ENCODE measurements at places on chromosomes 1 and 21.

GRCh38 chr1:153763365-153764225 is 11.6 kb upstream of the SLC27A3 start:
- no peak for DNase-seq

DNA sequence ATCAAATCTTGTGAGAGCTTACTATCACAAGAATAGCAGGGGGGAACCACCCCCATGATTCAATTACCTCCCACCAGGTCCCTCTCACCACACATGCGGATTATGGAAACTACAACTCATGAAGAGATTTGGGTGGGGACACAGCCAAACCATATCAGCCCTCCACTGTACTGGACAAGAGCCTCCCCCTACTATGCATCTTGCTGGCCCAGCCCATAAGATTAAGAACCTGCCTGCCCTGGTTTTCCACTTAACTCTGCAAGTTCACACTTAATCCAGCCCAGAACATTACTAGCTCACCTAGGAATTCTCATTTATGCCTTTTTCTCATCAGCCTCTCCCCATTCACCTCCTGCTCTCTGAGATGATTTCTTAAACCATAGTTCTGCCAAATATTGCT is 18.0 kb upstream of the FBXO28 start:
- no peak for DNase-seq

GRCh38 chr1:216057947-216058346 is 365.3 kb downstream of the USH2A start:
- no peak for DNase-seq

DNA sequence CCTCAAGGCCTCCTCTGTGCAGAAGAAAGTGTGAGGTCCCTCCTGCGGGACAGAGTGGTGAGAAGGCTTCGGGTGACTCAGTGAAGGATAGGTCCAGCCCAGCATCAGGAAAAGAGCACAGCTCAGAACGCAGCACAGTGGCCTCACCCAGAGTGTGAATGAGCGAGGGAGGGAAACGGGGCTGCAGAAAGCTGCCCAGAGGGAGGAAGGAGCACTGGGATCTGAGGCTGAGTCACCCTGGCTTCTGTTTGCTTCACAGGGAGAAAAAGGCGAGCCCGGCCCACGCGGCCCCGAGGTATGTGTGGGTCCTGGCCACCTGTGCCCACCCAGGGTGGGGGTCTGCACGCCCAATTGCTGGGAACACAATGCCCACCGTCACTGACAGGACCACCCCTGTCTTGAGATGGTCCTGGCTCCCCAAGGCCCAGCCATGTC is 24.3 kb downstream of the COL6A2 start:
- DNase-seq, result peak; percentile 68

- DNase-seq, result no peak
Measured at GRCh38 chr1:32337855-32338636, 2.0 kb upstream of the MARCKSL1 start.

DNA sequence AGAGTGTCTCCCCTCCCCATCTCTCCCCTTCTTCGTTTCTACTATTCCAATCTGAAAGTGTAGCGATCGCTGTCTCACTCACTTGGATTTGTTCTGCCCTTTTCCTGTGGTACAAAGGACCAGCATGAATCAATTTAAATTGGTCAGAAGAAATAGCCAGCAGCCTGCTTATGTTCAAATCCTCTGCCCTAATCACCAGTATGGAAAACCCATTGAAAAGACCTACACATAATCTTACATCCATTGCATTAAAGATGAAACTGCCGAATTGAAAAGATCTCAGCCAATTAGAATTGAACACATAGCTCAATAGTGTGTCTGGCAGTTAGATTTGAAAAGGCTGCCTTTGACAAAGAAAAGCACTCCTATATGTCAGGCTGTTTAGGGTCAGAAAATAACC is 122.6 kb downstream of the TNNI3K start:
- DNase-seq, result no peak

- no peak for DNase-seq
Measured at GRCh38 chr1:48055876-48056764, 58.9 kb upstream of the TRABD2B start.

DNA sequence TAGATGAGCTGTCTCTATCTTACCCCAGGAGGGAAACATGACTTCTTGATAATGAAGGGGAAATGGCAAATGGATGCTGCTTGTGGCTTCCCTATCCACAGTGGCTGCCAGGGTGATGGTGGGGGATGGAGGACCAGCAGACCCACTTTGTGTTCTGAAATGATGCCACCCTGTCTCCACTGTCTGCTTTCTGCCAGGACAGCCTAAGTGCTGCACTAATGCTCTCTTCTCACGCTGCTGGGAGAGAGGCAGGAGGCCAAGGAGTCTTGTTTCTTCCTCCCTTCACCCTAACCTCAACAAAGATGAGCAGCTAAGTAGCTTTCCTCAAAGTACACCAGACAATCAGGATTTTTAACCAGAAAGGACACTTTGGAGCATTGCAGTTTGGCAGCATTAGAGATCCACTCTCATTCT is 36.6 kb downstream of the XCL1 start:
- DNase-seq, result no peak

GRCh38 chr1:61482170-61482734 is 242.7 kb downstream of the TM2D1 start:
- DNase-seq, result no peak

DNA sequence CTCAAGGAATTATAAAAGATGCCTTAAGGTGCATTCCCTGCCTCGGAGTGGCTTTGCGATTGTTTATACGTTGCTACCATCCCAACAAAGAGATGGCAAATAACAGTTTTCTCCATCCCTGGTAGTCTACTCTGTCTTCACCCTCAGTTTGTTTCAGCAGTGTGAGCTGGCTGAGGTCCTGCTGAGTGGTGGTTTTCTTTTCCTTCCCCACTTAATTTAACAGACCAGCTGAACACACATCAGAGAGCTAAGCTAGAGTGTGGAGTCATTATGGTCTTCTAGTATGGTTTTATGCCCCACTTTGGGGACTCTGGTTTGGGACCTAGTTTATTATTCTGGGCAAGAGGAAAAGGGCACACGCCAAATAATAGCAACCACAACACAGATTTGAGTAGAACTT is 2.2 kb downstream of the PIGV start:
- DNase-seq, result no peak

DNA sequence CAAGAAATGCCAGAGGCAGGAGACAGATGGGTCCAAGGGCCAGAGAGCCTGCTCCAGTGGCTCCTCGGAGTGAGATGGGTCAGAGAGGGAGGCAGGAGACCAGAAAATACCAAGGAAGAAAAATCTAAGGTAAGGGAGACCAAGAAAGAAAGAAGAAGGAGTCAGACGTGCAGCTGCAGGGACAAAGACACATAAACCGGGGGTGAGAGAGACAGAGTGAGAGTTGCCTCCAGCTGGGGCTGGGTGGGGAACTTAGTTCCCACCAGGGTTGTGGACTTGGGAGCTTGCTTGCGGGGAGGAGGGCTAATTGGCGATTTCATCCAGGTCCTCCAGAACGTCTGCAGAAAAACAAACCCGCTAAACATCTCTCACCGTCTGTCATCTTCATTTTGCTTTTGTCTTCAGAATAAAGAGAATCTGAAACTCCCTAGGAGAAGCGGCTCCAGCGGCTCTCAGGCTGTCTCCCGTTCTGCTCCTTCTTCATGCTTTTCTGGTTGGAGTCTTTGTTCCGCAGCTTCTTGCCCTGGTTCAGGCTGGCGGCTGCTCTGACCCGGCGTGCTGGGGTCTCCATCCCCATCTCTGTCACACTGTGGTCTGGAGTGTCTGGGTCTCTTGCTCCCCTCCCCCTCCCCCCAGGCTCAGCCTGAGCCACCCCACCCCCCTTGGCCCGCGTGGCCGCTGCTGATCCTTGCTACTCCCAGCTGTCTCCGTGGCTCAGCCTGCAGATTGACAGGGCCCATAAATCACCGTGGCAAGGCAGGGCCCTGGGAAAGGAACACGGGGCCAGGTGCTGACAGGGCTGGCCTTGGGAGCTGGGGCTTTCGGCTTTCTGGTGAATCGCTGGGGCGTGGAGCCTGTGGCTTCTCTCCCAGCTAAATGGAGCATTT is 66.6 kb downstream of the UBIAD1 start:
- DNase-seq, result no peak
